ENCODE measurements at places on chromosomes 11 and 22.

DNA sequence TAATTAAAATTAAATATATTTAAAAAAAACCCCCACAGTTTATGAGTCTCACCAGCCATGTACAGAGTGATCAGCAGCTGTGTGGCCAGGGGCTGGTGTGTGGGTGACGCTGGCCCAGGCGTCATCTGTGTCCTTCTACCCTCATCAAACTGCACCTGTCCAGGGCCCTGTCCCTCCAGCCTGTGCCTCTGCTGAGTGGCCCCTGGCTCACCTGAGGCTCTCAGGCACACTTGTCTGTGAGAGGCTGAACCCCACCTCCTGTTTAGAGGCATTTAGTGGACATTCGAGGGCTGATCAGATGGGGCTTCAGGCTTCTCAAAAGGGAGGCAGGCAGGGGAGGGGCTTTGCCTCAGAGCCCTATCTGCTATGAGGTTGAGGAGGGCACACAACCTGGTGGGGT is 29.9 kb upstream of the SMIM38 start:
- no peak for DNase-seq

DNA sequence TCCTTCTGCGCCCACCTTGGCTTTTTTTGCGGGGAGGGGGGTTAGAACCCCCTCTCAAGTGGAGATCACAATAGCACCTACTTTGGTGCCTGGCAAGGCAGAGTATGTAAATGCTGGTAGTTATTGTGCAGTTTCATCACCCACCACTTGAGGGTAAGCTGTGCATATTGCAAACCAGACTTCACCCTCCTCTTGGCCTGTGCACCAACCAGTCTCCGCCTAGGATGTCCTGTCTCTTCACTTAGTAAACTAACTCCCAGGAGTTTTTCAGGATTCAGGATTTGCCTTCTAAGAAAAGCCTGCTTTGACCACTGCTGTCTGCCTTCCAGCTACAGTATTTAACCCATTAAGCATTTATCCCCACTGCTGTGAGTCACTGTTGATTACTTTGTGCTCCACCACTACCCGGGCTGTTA is 2.0 kb upstream of the UBXN1 start:
- no peak for DNase-seq

- DNase-seq = no peak
These were observed 12.2 kb downstream of the OR4D9 start for GRCh38 chr11:59523541-59523940.

- no peak for DNase-seq
These were observed 1.4 kb downstream of the TMEM80 start for GRCh38 chr11:696955-697491.

DNA sequence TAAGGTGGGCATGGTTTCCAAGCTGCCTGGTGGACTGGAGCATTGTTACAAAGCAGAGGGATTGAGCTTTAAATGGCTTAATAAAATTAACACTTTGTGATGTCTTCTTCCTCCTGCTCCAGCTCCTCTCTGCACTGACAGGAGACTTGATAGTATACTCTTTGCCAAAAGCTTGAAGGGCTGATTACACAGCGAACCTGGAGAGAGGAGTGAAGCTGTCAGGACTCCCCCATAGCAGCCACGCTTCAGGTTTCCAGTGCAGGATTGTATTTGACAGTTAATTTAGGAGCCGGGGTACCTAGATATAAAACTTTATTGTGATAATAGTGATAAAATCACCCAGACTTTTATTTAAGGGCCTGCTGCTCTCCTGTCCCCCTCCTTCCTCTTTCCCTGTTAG is 50.0 kb downstream of the TRIM44 start:
- no peak for DNase-seq

GRCh38 chr22:38871360-38872171 is 450 bp downstream of the CBX6 start:
- no peak for DNase-seq

DNA sequence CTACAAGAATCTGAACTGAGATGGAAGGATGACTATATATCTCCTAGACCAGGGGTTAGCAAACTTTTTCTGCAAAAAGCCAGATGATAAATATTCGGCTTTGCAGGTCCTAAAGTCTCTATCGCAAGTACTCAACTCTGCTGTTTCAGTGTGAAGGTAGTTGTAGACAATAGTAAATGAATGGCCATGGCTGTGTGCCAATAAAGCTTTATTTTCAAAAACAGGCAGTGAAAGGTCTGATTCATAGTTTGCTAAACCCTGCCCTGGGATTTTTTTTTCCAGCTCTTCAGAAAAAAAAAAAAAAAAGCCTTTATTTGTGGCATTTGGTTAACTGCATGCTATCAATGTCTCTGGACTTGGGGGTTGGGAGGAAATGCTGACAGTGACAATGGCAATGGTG is 37.5 kb downstream of the FAM227A start:
- no peak for DNase-seq

GRCh38 chr11:62169935-62170334 is 20.1 kb upstream of the SCGB1D1 start:
- DNase-seq = no peak

GRCh38 chr11:74466916-74467885 is at the start of gene KCNE3:
TSS of gene KCNE3 (minus strand) at chr11:74467549. CDS start at chr11:74457563, 9,986 bp downstream.
- no peak for DNase-seq

GRCh38 chr11:128947773-128948172 is 5.1 kb upstream of the TP53AIP1 start:
- no peak for DNase-seq

DNA sequence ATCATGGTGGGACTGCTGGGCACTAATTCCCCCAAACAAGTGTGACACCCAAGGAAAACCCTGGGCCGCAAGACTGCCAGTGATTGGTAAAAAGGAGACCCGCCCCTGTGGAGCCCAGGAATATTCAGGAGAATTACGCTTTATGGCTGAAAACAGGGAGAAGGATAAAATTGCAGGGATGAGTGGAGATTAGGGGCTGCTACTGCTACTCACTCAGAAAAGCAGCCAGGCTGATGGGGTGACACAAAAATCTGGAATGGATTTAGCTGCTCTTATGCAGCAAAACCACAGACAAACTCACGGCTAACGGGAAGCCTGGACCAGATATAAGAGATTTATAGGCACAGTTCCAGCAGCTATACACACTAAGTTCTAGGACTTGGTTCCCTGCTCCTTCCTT is 4.4 kb upstream of the FBXO3 start:
- DNase-seq = no peak

DNA sequence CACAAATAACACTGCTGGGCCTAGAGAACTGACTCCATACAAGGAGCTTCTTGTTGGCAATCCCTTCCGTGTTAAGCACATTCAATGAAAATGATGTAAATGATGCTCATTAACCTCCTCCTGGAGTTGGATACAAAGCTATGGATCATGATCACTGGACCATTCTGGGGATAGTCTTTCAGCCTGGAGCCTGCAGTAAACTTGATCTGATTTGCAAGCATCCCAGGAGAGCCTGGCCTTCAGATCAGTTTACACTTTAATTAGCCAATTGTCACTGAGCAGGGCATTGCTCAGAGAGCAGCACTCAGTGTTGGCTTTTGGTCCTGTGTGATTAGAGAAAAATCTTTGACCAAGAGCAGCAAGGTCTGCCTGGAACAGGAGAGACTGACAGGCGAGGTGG is 45.6 kb downstream of the ARFGAP3 start:
- no peak for DNase-seq
